Endodermal cell (in vitro differentiated cells): ENCODE measurements at places on chromosomes 12 and 14.
A peak's percentile ranks its signal among the peaks of the same experiment; 100 is the strongest.

GRCh38 chr12:69151254-69151764 is 88.1 kb upstream of the CPSF6 start:
- no peak overlapping the region for H3K27ac ChIP-seq
- H3K36me3 ChIP-seq, result no peaks in the 10 kb centered on the region
- DNase-seq, result peak; percentile 57
- no peaks in the 10 kb centered on the region for H3K4me1 ChIP-seq
- H3K4me3 ChIP-seq, result no peak overlapping the region
- no peaks in the 10 kb centered on the region for H3K27me3 ChIP-seq

- peaks cover 74% of the 10 kb centered on the region for H3K27me3 ChIP-seq
- H3K36me3 ChIP-seq, result no peaks in the 10 kb centered on the region
- no peak overlapping the region for H3K4me3 ChIP-seq
- H3K4me1 ChIP-seq, result peaks cover 4% of the 10 kb centered on the region
These were observed 8.7 kb downstream of the WNT1 start for GRCh38 chr12:48986720-48987291.

DNA sequence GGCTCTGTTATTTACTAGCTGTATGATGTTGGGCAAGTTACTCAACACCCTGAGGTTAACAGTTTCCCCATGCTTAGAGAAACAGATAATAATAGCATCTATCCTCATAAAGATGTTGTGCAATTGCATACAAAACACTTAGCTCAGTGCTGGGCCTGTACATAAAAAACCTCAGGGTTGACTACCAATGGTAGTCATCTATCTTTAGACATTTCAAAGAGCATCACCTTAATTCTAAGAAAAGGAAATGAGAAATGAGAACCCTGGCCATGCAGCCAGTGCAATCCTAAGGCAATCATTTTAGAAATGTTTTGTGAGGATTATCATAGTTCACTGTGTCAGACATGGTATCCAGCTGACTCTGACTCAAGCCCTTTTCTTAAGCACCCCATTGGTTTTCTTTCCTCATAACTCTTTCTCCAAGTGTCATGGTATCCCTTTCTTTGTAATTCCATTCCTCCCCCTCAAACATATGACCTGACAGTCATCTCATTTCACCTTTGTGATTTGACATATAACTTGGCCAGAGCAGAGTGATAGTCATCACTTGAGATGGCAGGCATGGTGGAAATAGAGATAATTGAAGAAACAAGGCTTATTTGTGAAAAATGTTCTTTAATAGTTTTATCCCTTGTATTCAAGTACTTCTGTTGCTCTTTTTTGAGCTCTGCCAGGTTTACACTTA is 29.5 kb upstream of the OSBPL8 start:
- H3K27me3 ChIP-seq, result no peaks in the 10 kb centered on the region
- no peak overlapping the region for H3K4me3 ChIP-seq
- no peak overlapping the region for H3K27ac ChIP-seq

DNA sequence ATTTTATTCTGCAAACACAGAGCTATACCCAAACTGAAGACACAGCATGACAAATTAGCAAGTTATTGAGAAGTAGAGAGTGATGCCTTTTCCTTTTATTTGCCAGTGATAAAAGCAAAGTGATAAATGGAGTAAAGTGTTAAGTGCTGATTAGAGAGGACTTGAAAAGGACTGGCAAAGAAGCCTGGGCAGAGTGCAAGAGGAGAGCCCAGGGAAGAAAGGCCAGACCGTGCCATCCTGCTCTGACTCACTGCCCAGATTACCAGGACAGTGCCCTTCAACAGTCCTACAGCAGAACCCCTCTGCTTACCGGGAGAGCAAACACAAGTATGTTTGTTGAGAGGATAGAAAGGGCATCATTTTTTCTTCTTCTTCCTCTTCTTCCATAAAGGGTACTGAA is 106.5 kb downstream of the ETV6 start:
- H3K27ac ChIP-seq, result no peak overlapping the region
- no peak for DNase-seq
- H3K36me3 ChIP-seq, result no peaks in the 10 kb centered on the region

GRCh38 chr14:28987516-28987915 is 220.9 kb downstream of the FOXG1 start:
- H3K27me3 ChIP-seq, result no peaks in the 10 kb centered on the region
- no peaks in the 10 kb centered on the region for H3K36me3 ChIP-seq
- DNase-seq, result no peak
- H3K4me1 ChIP-seq, result no peaks in the 10 kb centered on the region
- H3K27ac ChIP-seq, result no peak overlapping the region

DNA sequence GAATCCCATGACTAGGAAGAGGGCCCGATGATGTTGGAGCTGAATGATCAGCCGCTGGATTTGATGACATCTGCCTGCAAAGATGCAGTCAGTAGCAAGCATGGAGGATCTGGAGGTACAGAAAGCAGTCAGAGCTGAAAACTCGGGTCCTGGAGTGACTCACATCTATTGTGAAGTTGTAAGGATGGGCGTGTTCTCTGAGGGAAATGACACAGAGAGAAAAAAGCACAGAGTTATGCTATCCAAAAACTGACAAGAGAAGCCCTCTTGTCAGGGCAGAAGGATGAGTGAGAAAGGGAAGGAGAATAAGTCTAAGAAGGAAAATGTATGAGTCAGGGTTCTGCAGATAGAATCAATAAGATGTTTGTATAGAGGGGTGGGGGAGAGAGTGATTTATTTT is 380.4 kb upstream of the CCDC196 start:
- DNase-seq, result no peak
- no peaks in the 10 kb centered on the region for H3K27me3 ChIP-seq
- H3K4me3 ChIP-seq, result no peak overlapping the region
- peaks cover 14% of the 10 kb centered on the region for H3K4me1 ChIP-seq

DNA sequence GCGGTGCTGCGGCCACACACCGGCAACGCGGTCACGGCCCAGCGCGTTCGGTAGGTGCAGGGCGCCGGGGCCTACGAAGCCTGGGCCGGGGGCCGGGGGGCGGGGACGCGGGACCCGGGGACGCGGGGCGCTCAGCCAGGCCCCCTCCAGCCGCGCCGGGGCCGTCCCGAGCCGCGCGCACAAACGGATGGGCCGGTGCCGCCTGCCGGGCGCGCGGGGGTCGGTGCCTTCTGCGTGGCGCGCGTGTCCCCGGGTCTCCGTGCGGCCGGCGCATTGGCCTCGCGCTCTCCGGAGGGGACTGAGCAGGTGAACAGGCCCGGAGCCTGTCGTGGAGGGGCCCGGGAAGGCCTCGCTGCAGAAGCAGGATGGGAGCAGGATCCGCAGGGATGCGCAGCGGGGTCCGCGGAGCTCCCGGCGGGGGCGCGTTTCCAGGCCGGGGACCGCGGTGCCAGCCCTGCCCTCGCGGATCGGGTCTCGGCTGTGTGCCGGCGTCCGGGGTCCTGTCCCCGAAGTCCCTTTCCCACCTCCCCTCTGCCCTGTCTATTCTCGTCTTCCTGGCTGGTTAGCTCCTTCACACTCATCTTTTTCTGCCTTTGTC is 421 bp downstream of the GLT1D1 start:
- H3K4me1 ChIP-seq, result peaks cover 17% of the 10 kb centered on the region
- peaks cover 27% of the 10 kb centered on the region for H3K36me3 ChIP-seq
- no peak for DNase-seq
- no peaks in the 10 kb centered on the region for H3K27me3 ChIP-seq

GRCh38 chr12:4710113-4710512 is 10.1 kb upstream of the GALNT8 start:
- H3K36me3 ChIP-seq, result no peaks in the 10 kb centered on the region
- H3K27me3 ChIP-seq, result no peaks in the 10 kb centered on the region
- H3K4me1 ChIP-seq, result no peaks in the 10 kb centered on the region
- H3K27ac ChIP-seq, result no peak overlapping the region
- H3K4me3 ChIP-seq, result no peak overlapping the region

GRCh38 chr12:82510386-82510785 is 152.1 kb downstream of the METTL25 start:
- H3K4me1 ChIP-seq, result no peaks in the 10 kb centered on the region
- DNase-seq, result no peak
- no peak overlapping the region for H3K27ac ChIP-seq
- no peak overlapping the region for H3K4me3 ChIP-seq
- no peaks in the 10 kb centered on the region for H3K27me3 ChIP-seq

DNA sequence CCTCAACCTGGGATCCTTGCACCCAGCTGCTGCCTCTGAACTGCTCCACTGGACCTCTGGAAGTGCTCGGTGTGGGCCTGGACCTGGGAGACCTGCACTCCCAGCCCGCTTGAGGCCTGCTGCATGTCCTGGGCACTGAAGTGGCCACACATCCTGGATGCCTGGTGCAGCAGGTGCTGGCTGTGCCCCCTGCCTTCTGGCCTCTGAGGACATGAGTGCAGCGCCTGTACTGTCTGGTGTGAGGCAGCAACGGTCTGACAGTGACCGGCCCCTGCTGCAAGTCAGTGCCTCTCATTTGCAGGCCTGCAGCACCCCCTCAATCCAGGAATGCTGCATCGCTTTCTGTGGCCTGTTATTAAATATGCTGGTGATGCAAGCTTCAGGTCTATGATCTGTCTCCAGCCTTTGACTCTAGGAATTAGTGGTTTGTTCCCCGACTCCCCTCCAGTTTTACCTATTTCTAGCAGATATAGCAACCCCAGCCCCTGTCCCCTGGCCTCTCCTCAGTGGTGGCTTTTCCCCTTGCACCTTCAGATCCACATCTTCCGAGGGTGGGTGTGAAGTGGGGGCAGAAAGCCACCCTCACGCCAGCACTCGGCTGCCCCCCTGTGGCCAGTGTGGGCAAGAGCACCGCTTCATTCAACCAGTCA is 3.6 kb downstream of the SMIM41 start:
- H3K27me3 ChIP-seq, result no peaks in the 10 kb centered on the region
- H3K4me1 ChIP-seq, result no peaks in the 10 kb centered on the region
- no peak overlapping the region for H3K4me3 ChIP-seq
- DNase-seq, result peak; percentile 93
- H3K36me3 ChIP-seq, result peaks cover 11% of the 10 kb centered on the region
- H3K27ac ChIP-seq, result no peak overlapping the region

DNA sequence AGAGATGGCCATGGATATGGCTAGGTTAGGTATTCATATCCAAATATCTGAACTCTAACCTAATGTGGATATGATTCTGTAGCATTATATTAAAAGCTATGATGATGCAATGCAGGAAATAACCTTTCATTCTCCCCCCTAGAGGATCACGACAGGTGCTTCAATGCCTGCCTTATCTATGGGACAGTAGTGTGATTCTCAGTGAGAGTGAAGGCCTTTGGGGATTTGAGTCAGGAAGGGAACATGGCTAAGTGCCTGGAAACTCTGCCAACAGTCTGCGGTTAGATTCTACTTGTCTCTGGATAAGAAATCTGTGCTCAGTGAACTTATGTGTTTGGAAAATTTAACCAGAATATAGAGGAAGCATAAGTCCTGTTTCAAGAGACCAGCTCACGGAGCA is 81.8 kb downstream of the SLC38A1 start:
- no peak overlapping the region for H3K4me3 ChIP-seq
- H3K27ac ChIP-seq, result no peak overlapping the region
- H3K36me3 ChIP-seq, result peaks cover 28% of the 10 kb centered on the region
- H3K4me1 ChIP-seq, result no peaks in the 10 kb centered on the region

DNA sequence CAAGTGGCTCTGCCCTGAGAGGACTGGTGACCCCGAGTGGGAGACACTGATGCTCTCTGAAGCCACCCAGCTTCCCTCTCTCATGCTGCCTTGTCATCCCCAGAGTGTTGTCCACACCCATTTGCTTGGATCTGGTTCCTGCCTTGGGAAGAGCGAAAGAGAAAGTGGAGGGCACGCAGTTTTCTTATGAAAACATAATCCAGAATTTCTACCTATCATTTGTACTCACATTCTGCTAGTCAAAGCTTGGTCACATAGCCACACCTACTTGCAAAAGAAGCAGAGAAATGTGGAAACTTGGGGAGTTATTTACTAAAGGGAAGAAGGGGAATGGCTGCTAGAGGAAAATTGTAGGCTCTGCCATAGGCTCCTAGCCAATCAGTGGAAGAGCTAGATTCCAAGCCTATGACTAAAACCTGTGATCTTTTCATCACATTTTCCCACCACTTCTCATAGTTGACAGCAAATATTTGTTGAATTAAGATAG is 326.3 kb downstream of the ZFP36L1 start:
- H3K4me3 ChIP-seq, result no peak overlapping the region
- DNase-seq, result no peak
- H3K36me3 ChIP-seq, result no peaks in the 10 kb centered on the region
- H3K27me3 ChIP-seq, result no peaks in the 10 kb centered on the region
- H3K27ac ChIP-seq, result no peak overlapping the region

- H3K4me1 ChIP-seq, result no peaks in the 10 kb centered on the region
- no peaks in the 10 kb centered on the region for H3K36me3 ChIP-seq
- no peaks in the 10 kb centered on the region for H3K27me3 ChIP-seq
- H3K27ac ChIP-seq, result no peak overlapping the region
- no peak overlapping the region for H3K4me3 ChIP-seq
- DNase-seq, result no peak
These were observed 601.8 kb upstream of the ATXN7L3B start for GRCh38 chr12:73935817-73936216.

- no peak overlapping the region for H3K27ac ChIP-seq
- DNase-seq, result no peak
- H3K4me3 ChIP-seq, result no peak overlapping the region
- no peaks in the 10 kb centered on the region for H3K4me1 ChIP-seq
- H3K27me3 ChIP-seq, result no peaks in the 10 kb centered on the region
These were observed 51.9 kb upstream of the SMCO2 start for GRCh38 chr12:27394676-27395075.

DNA sequence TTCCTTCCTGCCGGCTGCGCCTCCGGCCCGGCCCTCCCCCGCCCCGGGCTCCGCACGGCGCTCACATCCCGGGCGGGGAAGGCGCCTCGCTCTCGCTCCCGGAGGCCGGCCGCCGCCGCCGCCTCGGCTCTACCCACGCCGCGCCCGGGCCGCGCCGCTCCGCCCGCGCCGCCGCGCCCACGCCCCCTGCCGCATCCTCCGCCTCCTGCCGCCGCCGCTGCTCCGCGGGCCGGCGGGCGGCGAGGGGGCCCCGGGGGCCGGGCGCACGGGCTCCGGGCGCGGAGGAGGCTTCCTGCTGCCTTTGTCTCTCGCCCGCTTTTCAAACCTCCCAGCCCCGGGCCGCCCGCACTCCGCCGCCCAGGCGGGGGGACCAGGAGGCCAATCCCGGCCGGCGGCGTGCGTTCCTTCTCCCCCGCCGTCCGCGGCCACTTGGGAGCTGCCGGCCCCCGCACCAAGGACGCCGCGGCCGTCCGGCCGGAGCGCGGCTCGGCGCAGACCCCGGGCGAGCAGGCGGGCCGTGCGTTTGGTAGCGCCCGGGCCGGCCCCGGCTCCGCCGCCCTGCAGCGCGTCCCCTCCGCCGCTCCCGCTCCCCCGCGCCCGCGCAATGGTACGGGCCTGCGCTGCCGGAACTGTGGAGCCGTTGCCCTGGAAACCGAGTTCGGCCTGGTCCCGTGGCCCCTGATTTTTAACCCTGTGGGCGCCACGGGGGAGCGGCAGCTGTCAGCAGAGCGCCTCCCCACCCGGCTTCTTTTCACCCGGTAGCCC is at the start of gene FBXL14:
FBXL14 (minus strand) TSS at position 321 of the 765 bp plus-strand sequence. CDS start 515 bp downstream, outside the sequence.
- H3K27me3 ChIP-seq, result peaks cover 46% of the 10 kb centered on the region
- DNase-seq, result peak; percentile 98
- H3K4me1 ChIP-seq, result peaks cover 13% of the 10 kb centered on the region
- H3K27ac ChIP-seq, result peak within 1 kb of the TSS; percentile 84

GRCh38 chr12:34219046-34219770 is 196.9 kb downstream of the ALG10 start:
- no peaks in the 10 kb centered on the region for H3K36me3 ChIP-seq
- no peaks in the 10 kb centered on the region for H3K27me3 ChIP-seq
- H3K27ac ChIP-seq, result no peak overlapping the region
- no peak overlapping the region for H3K4me3 ChIP-seq
- H3K4me1 ChIP-seq, result no peaks in the 10 kb centered on the region
